Activated naive CD8-positive, alpha-beta T cell treated with anti-CD3 and anti-CD28 coated beads for 36 hours (primary cell): ENCODE measurements at places on chromosomes 2 and 18.

- DNase-seq: peak; percentile 48
Observed at GRCh38 chr2:7452110-7452876, 535.1 kb downstream of the RNF144A start.

DNA sequence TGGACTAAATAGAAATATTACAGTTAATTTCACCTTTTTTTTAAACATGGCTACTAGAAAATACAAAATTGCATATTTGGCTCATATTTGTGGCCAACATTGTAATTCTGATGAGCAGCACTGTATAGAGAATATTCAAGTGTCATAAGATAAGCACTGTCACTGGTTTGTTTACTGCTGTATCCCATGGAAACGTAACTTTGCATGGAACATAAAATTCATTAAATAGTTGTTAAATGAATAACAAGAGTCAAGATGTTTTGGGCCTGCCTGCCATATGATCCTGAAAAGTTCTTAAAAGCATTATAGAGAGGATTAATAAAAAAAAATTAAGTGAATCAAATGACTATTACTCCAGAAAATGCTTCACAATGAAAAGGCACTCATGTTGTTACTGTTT lies 763.7 kb upstream of the CRIM1 start:
- DNase-seq: no peak

DNA sequence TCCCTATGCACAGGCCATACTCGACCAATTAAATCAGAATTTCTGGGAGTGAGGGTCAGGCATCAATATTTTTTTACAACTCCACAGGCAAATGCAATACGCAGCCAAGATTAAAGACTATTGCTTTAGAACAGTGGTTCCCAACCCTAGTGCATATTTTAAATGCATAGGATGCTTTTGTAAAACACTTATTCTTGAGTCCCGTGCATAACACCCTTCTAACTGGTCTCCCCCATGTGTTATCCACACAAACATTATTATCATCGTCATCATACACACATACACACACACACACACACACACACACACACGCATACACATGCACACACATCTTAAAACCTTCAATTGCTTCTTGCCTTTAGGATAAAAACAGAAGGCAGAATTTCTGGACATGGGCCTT lies 145.0 kb upstream of the PELI1 start:
- no peak for DNase-seq

- no peak for DNase-seq
Observed at GRCh38 chr18:77006305-77007175, 126.0 kb downstream of the MBP start.

DNA sequence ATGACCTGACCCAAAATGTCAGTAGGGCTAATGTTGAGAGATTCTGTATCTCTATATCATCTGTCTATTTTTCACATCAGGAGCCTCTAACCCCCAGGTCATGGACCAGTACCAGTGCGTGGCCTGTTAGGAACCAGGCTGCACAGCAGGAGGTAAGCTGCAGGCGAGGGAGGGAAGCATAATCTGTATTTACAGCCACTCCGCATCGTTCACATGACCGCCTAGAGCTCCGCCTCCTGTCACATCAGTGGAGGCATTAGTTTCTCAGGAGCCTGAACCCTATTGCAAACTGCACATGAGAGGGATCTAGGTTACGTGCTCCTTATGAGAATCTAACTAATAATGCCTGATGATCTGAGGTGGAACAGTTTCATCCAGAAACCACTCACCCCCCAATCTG lies 180.6 kb downstream of the RDH14 start:
- DNase-seq: no peak

- DNase-seq: no peak
Observed at GRCh38 chr2:237815637-237816036, 17.1 kb downstream of the RBM44 start.

- DNase-seq: no peak
Observed at GRCh38 chr2:69244882-69245281, 142.1 kb downstream of the GFPT1 start.

GRCh38 chr2:45131587-45131986 lies 122.3 kb upstream of the SIX2 start:
- DNase-seq: no peak

DNA sequence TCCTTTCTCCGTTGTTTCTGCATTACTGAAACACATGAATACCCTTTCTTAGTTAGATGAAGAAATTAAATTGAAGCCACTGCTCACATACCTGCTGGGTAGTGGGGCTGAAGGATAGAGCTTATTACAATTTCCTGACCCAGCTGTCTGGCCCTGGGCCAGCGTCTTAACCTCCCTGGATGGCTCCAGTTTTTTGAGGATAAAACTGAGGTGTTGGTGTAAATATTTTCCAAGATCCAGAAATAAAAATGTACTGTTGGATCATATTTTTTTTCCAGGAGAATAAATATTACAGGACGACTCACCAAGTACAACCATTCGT lies 3.5 kb downstream of the RNF144A start:
- DNase-seq: no peak

GRCh38 chr18:58615140-58616132 lies 13.5 kb downstream of the ALPK2 start:
- DNase-seq: peak; percentile 67

DNA sequence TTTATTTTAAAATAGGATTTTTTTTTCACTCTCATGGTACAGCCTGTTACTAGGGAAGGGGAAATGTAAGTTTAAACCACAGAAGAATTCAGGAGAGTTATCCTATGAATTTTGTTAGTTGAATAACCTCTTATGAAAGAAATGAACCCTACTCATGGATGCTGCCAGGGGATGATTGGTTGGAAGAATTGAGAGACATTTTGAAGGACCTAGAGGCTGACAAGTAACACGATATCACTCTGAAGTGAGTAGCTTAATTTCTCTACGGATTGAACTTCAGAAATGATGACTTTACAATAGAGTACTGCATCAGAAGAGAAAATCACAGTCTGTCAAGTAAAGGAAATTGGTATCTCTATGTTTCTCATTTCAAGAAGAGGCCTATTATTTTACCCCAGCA lies 1346.2 kb downstream of the SUCLG1 start:
- DNase-seq: no peak

DNA sequence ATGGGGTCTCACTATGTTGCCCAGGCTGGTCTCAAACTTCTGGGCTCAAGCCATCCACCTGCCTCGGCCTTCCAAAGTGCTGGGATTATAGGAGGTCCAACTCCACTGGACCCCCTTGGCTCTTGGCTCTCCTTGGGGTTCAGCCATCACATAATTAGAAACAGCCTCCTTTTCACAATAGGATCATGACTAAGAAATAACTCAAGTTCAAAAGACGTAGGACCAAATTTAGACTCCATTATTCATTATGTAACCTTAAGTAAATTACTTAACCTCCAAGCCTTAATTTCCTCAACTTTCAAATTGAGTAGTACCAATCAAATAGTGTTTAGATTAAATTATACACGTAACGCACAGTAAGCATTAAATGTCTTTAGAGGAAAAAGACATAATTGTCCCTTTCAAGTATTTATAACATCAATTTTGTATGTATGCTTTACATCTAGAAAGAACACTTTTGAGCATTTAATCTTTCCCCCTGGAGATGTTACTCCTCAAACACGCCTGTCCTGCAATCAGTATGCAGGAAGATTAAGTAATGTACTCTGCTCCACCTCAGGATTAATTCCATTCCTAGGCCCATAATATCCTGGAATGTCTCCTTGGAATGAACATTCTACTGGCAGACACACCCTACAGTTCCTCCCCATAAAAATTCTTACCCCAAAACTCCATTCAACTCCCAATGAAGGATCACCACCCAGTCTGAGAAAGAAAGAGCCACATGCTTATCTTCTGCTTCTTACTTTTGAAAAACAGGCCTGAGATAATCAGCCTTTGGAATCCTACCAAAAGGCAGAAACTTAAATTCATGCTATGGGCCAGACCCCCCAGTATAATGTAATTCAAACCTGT lies 49.1 kb downstream of the COBLL1 start:
- DNase-seq: no peak

GRCh38 chr2:12261986-12262680 lies 454.6 kb upstream of the TRIB2 start:
- DNase-seq: no peak

DNA sequence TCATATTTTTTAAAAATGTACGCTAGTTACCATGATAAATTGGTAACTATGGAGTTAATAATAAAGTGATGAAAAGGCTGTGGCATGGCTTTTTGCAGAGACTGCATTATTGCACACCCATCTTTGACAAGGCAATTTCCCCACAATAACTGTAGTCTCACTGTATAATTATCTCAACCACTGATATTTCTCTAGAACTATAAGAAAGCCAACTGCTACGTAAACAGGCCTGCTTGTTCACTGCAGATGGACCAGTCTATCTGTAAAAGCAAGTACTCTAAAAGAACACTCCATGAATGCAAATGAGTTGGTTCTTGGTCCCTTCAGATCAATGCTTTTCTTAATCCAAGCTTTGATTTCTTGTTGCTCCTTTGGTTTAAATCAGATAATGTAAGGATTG lies 218.7 kb downstream of the RBM43 start:
- no peak for DNase-seq

DNA sequence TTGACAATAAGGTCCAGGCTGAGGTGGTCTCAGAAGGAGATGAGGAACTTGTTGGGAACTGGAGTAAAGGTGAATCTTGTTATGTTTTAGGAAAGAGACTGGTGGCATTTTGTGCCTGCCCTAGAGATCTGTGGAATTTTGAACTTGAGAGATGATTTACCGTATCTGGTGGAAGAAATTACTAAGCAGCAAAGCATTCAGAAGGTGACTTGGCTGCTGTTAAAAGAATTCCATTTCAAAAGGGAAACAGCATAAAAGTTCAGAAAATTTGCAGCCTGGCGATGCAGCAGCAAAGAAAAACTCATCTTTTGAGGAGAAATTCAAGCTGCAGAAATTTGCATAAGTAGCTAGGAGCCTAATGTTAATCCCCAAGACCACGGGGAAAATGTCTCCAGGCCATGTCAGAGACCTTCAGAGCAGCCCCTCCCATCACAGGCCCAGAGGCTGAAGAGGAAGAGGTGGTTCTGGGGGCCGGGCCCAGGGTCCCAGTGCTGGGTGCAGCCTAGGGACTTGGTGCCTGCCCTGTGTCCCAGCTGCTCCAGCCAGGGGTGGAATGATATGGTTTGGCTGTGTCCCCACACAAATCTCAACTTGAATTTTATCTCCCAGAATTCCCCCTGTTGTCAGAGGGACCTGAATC lies 73.5 kb downstream of the FIGN start:
- no peak for DNase-seq
